Activated naive CD4-positive, alpha-beta T cell treated with anti-CD3 and anti-CD28 coated beads for 36 hours (primary cell): ENCODE measurements at places on chromosomes 5 and 9. TPM values are rescaled to one million over a fixed set of nuclear protein-coding genes. Genes with fewer than 3 reads are reported as not detected.

IPO11 gene
- 54.8 TPM for total RNA-seq

PGGT1B gene
- 37.4 TPM for total RNA-seq

SEC61B gene
- total RNA-seq, result 105 TPM

TRIP13 gene
- 29.9 TPM for total RNA-seq

TJP2 gene
- total RNA-seq, result 9.1 TPM
